CD4-positive, alpha-beta T cell treated with Interleukin-4 for 4 hours (primary cell): ENCODE measurements at places on chromosomes 2 and 18.

DNA sequence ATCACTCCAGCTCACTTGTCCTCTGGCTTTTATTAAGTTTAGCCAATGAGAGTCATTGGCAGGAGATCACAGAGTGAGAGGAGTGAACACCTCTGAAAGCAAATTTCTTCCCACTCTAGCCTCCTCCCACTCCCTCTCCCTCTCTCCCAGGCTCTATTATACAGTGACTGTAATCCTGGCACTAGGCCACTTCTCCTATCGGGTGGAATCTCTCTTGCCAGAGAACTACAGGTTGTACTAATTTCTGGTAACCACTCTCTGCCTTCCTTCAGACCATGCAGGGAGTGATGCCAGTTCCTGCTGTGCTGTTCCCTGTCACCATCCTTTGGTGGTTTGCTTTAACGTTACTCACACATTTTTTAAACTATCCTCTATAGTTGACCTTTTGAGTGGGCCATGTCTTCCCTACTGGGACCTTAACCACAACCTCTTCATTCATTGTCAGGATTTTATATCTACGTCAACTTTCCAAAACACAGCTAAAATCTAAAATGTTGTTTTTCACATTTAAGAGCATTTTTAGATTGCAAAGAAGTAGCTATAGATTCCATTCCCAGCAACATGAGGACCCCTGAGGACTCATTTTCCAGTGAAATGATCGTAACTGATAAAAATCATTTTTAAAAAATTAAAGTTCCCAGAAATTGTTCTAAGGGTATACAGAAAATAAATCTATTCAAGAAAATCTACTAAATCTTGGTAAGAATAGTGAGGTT lies 217.1 kb downstream of the MREG start:
- no peak for DNase-seq

GRCh38 chr2:216863946-216864345 lies 4.1 kb upstream of the TNP1 start:
- no peak for DNase-seq

- DNase-seq, result no peak
Observed at GRCh38 chr2:208300847-208301618, 35.0 kb downstream of the PIKFYVE start.

GRCh38 chr18:62325806-62326645 lies 916 bp downstream of the TNFRSF11A start:
- no peak for DNase-seq

GRCh38 chr18:76806301-76806700 lies 16.1 kb upstream of the ZNF236 start:
- no peak for DNase-seq

DNA sequence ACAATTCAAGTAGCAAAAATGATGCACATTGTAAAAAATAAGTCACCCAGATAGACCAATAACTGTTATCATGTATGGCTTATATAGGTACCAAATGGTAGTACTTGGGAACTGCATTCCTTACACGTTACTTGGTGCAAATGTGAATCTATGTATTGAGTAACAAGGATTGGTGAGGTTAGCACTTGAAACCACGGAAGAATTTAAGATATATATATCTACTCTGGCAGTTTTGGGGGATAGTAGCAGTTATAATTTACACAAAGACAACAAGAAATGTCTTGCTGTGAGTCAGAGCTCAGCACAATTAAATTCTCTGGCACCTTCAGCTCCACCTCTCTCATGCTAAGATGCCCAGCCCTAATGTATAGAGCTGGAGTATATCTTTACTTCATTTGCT lies 359.4 kb upstream of the RAB12 start:
- no peak for DNase-seq
